ENCODE measurements at places on chromosomes 7 and 10.
A peak's percentile ranks its signal among the peaks of the same experiment; 100 is the strongest.

- no peak for DNase-seq
Observed at GRCh38 chr10:126208726-126209302, 179.5 kb downstream of the ADAM12 start.

GRCh38 chr10:124740369-124741280 lies 3.6 kb downstream of the FAM53B start:
- peak; percentile 66 for DNase-seq

DNA sequence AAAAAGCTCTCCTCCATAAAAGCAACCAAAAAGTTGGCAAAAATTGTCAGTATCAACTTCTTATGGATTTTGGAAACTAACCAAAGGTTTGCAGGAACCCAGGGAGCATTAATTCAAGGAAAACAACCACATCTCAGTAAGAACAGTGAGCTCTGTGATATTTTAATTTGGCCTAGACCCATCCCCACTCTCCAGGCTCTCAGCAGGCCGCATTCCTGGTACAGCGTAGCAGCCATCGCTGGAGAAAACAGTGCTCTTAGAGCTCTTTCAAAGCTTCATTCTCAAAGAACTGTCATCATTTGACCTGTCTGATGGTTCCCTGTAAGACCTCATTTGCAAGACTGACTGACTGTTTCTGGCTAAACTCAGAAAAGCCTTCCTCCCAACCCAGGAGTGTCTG lies 81.9 kb downstream of the NUDCD3 start:
- DNase-seq: no peak

GRCh38 chr7:155507576-155507975 lies 38.8 kb downstream of the CNPY1 start:
- DNase-seq: no peak

GRCh38 chr10:43371418-43371817 lies at the start of gene FXYD4:
FXYD4 (plus strand) TSS chr10:43371636; CDS start chr10:43373747, 2,111 bp downstream.
- no peak for DNase-seq

Measured in GM13976 (cell line).